Cerebellum (tissue), 4 donors: ENCODE measurements at places on chromosomes 6 and 20. TPM values are rescaled to one million over a fixed set of nuclear protein-coding genes. Genes with fewer than 3 reads are reported as not detected.

Gene DEFB129
- total RNA-seq: not detected

Gene SERPINB1
- 2.9 TPM for total RNA-seq

Gene ARMH2
- not detected for total RNA-seq

Gene SEC63
- 46.6 TPM for total RNA-seq

Gene HLA-DPA1
- 1.9 TPM for total RNA-seq

Gene HMGN3
- 37.5 TPM for total RNA-seq

Gene F13A1
- 22.0 TPM for total RNA-seq

Gene TCEA2
- total RNA-seq: 26.5 TPM

Gene DYNLT2
- 2.9 TPM for total RNA-seq

Gene TREML2
- 0.09 TPM for total RNA-seq

Gene LY6G5C
- 3.4 TPM for total RNA-seq

Gene HSPA1A
- 71.1 TPM for total RNA-seq

Gene PRSS16
- not detected for total RNA-seq

Gene KHDC1L
- not detected for total RNA-seq

Gene TMEM74B
- total RNA-seq: 6.4 TPM

Gene FOXA2
- not detected for total RNA-seq

Gene CRISP2
- 0.54 TPM for total RNA-seq

Gene NKX2-4
- total RNA-seq: not detected

Gene BPIFA1
- total RNA-seq: not detected

Gene GDAP1L1
- 55.4 TPM for total RNA-seq

Gene LY6G6C
- total RNA-seq: not detected

Gene PRRT1
- total RNA-seq: 1.2 TPM

Gene FRK
- 0.36 TPM for total RNA-seq

Gene HRH3
- 1.7 TPM for total RNA-seq

Gene BPIFB6
- not detected for total RNA-seq

Gene CNBD2
- 5.2 TPM for total RNA-seq

Gene FUT9
- 73.0 TPM for total RNA-seq

Gene MPIG6B
- total RNA-seq: not detected

Gene TREM2
- total RNA-seq: 6.0 TPM

Gene SDC4
- 1.6 TPM for total RNA-seq

Gene SNAP25
- 79.8 TPM for total RNA-seq

Gene DUSP15
- total RNA-seq: 6.1 TPM

Gene MYO6
- total RNA-seq: 35.8 TPM

Gene TRAPPC3L
- total RNA-seq: not detected

Gene MRPS26
- 17.4 TPM for total RNA-seq

Gene PLCB1
- 54.5 TPM for total RNA-seq

Gene C2
- total RNA-seq: 4.1 TPM

Gene PAX1
- not detected for total RNA-seq

Gene SMLR1
- total RNA-seq: not detected

Gene CABLES2
- 5.4 TPM for total RNA-seq

Gene SCP2D1
- not detected for total RNA-seq

Gene GJA1
- total RNA-seq: 82.9 TPM

Gene MTCH1
- total RNA-seq: 93.0 TPM

Gene OOEP
- total RNA-seq: not detected

Gene OPRL1
- 9.5 TPM for total RNA-seq
